ENCODE measurements at places on chromosomes 13 and 19.
A peak's percentile ranks its signal among the peaks of the same experiment; 100 is the strongest.

- DNase-seq: no peak
These were observed 21.2 kb upstream of the OBI1 start for GRCh38 chr13:78680115-78680561.

DNA sequence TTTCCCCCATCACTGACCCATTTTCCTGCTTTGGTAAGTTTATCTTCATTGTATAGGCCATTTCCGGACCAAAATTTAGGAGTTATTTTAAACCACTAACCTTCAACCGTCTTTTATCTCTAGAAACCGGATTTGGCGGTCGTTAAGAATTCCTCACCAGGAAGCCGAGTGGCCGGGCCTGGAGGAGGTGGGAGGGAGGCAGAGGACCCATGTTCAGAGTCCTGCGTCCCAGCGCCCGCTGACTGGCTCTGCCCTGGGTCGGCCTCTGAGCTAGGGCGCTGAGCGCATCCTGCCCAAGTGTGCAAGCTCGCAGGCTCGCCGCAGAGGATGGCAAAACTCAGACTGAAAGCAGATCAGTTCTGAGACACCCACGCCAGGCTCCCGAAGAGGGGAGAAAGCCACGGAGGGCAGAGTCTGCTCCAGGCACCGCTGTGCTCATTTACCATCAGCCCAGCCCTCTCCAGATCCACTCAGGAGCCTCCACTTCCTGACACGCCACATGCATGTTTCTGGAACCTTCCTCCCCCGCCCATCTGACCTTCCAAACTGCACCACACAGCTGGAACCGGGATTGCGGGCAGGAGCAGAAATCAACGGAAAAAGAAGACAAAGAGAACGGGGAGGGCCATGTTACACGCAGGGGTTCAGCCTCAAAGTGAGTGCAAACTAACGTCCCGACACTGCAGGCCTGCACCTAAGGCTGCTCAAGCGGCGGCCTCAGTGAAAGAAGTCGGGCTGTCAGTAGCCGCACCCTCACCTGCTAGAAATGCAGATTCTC, 8.3 kb downstream of the COL4A1 start:
- DNase-seq: no peak

DNA sequence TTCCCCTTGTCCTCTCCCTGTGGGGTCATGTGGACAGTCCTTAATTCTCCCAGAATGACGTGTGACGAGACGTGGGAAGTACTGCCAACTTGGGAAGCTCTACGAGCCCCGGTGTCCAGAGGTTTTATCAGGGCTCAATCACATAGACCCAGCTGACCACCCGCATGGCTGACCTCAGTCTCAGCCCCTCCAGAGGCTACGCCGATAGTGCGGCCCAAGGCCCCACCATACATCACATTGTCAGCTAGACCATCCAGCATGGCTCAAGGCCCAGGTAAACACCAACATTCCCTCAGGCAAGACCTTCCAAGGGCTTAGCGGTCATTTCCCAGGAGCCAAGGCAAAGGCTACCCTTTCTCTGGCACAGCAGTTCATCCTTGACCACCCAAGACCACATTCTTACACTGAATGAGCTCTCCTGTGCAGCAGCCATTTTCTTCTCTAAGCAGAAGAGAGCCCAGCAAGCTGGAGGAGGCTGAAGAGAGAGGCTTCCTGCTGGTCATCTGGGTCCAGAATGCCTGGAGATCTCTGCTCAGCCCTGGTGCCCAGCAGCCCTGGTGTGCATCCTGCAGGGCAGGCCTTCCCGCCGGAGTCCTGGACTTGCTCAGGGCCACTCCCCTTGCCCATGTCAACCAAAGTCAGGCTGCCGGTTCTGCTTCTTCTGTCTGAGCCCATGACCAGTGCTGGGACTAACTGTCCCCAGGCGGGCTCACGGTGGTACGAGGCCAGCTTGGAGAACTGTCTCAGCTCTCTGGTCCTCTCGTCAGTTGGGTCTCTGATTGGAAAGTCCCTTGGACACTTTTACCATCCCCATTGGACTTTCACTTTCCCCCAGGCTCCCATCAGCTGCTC, 7.9 kb upstream of the F10 start:
- DNase-seq: no peak

- no peak for DNase-seq
These were observed 1.7 kb downstream of the NR2F6 start for GRCh38 chr19:17243830-17244617.

- DNase-seq: no peak
These were observed 32.8 kb downstream of the ELF1 start for GRCh38 chr13:40986101-40986856.

GRCh38 chr19:14146789-14147216, 10.4 kb upstream of the ASF1B start:
- no peak for DNase-seq

- no peak for DNase-seq
These were observed 61.9 kb downstream of the DPF1 start for GRCh38 chr19:38162094-38162493.

DNA sequence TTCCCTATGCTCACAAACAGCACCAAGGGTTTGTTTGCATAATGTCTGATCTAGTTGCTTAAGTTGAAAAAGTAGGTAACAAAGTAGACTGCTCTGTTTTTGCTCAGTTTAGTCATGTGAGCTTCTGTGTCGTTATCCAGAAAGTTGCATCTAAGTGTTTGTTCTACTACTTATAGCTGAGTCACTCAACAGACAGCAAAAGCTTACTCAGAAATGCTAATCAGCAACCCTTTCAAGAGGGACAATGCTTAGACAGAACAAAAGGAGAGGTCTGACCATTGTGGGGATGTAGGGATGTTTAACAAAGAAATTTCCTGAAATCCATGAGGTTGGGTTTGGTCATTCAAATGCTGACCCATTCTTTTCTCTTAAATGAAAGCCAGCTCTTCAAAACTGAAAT, 106.4 kb downstream of the ATP8A2 start:
- no peak for DNase-seq

GRCh38 chr13:48194379-48194754, 38.6 kb upstream of the ITM2B start:
- no peak for DNase-seq

GRCh38 chr13:80083853-80084676, 256.9 kb downstream of the SPRY2 start:
- DNase-seq: no peak

DNA sequence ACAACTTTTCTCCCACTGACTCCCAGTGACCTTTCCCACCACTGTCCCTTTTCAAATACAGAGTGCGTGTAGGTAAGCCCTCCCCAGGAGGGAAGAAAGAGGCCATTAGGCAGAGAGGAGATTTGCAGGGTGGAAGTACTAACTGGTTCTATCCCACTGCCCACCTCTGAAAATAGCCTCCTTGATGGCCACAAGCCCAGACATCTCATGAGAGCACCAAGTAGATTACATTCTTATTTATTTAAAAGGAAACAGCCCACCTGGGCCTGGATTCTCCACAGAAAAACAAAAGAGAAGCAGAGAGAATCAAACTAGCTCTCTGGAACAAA, 445.3 kb downstream of the FOXO1 start:
- DNase-seq: no peak

DNA sequence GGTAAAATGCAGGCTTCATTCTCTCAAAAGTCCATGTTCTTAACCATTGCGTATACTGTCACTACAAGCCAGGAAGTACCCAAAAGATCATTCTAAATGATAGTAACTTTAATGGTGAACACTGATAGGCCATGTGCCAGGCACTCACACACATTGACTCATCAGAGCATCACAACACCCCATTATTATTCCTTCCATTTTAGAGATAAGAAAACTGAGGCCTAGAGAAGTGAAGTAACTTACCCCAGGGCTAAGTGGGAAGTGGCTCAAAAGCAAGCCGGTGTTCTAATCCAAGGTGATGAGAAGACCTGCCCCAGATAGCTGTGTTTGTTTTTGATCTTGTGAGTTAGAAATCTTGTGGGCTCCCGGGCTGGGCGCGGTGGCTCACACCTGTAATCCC, 1.4 kb upstream of the PHLDB3 start:
- peak; percentile 14 for DNase-seq

GRCh38 chr13:45811891-45812694, 39.5 kb downstream of the SIAH3 start:
- no peak for DNase-seq

Measured in CD4-positive, alpha-beta T cell treated with Interleukin-2 at 100 ng/mL for 4 hours (primary cell).